ENCODE measurements at places on chromosomes 2 and 18. TPM values are rescaled to one million over a fixed set of nuclear protein-coding genes. Genes with fewer than 3 reads are reported as not detected.
A peak's percentile ranks its signal among the peaks of the same experiment; 100 is the strongest.

- DNase-seq = no peak
- H3K36me3 ChIP-seq = no peaks in the 10 kb centered on the region
- peaks cover 9% of the 10 kb centered on the region for H3K4me1 ChIP-seq
- H3K27ac ChIP-seq = peak overlapping the region; percentile 6
- no peaks in the 10 kb centered on the region for H3K27me3 ChIP-seq
Observed at GRCh38 chr2:62486439-62486765, 19.6 kb downstream of the TMEM17 start.

DNA sequence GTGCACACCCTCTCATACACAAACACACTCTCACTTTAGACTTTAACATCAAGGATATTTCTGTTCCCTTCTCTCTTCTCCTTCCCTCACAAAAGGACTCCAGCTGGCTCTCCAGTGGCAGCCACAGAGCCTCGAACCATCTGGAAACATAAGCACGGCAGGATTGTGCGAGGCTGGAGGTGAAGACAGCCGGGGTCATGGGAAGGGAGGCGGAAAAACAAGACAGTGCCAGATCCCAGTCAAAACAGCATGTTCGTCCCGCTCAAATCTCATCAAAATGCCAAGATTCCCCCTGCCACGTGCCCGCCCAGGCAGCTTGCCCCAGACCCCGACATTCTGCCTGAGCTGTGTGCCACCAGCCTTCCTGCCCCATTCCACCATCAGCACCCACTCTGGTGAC is 180.3 kb downstream of the ZBTB7C start:
- H3K27ac ChIP-seq = no peak overlapping the region
- H3K4me1 ChIP-seq = peaks cover 30% of the 10 kb centered on the region
- DNase-seq = no peak
- no peaks in the 10 kb centered on the region for H3K36me3 ChIP-seq
- H3K4me3 ChIP-seq = no peak overlapping the region

DNA sequence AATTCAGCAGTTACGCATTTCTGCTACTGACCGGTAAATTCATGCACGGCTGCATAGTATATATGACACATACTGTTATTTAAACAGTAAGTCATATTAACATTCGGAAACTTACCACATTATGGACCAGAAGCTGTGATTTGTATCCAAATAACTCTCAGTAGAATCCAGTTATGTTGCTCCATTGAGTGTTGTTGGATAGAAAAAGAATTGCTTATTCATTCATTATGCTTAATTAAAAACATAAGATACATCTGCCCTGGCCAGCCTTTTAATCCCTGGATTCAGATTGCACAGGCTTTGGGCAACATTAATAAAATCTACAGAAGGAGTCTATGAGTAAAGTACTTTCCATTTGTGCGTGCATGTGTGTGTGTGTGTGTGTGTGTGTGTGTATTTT is 111.3 kb downstream of the CPS1 start:
- no peak for DNase-seq
- no peak overlapping the region for H3K27ac ChIP-seq
- H3K27me3 ChIP-seq = no peaks in the 10 kb centered on the region
- H3K36me3 ChIP-seq = no peaks in the 10 kb centered on the region
- no peak overlapping the region for H3K4me3 ChIP-seq
- H3K4me1 ChIP-seq = no peaks in the 10 kb centered on the region

DNA sequence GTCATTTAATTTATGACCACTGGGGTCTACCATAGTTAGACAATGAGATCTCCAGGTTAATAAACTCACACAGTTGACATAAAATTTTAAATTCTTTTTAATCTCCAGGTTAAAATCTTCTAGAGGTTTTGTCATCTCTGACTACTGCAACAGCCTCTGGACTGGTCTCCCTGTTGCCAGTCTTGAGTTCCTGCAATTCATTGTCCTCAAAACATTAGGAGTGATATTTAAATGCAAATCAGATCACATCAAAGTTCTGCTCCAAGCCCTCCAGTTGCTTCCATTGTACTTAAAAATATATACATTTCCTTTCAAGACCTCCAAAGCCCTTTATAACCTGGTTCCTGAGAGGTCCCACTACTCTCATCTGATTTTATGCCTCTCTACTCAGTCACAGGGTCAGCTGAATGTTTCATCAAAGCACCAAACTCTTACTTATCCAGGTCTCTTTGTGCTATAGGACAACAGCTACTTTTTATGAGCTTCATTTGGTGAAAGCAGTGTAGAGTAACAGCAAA is 18.6 kb upstream of the LINC00305 start:
- no peaks in the 10 kb centered on the region for H3K27me3 ChIP-seq
- no peaks in the 10 kb centered on the region for H3K36me3 ChIP-seq
- DNase-seq = no peak

RFTN2 gene
- total RNA-seq = 12.3 TPM

SERPINB13 gene
- not detected for total RNA-seq

RAB6D gene
- total RNA-seq = not detected

LONRF2 gene
- 4.2 TPM for total RNA-seq

RESP18 gene
- total RNA-seq = not detected

All from upper lobe of right lung (tissue), 1 donor.